Stimulated activated CD4-positive, alpha-beta T cell treated with anti-CD3 and anti-CD28 coated beads, Interleukin-1b, Interleukin-23, amount 100 ng/mL, for 1 hour (primary cell): ENCODE measurements at places on chromosomes 7 and 10.

DNA sequence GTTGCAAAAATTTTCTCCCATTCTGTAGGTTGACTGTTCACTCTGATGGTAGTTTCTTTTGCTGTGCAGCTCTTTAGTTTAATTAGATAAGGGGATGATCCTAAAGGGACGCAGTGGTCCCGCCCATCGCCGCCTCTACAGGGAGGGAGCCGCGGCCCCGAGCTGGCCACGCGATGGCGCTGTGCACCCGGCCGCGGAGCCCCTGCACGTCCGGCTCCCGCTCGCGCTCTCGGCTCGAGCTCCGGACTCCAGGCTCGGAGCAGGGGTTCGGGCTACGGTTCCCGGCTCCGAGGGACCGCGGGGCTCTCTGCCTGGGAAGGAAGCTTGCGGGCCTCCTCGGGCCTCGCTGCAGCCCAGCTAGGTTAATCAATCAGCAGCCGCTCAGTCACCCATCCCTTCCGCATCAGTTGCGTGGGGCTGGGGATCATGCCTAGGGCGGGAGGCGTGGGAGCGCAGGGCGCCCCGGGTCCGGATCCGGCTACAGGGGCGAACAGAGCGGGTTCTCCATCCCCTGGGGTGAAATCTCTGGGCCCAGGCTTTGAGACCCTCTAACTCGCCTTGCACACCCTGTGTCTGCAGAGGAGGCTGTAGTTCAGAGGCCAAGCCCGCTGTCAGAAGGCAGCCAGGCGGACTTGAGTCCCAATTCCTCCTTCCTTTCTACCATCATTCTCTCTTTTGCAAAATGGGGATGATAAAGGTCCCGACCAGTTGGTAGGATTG, 97.9 kb downstream of the WDR11 start:
- no peak for DNase-seq

GRCh38 chr10:115790220-115790619, 482.8 kb downstream of the GFRA1 start:
- DNase-seq = no peak

- DNase-seq = no peak
Measured at GRCh38 chr7:1532456-1533254, 2.2 kb downstream of the MAFK start.

GRCh38 chr10:61847640-61848039, 53.9 kb upstream of the ARID5B start:
- no peak for DNase-seq
